Left lobe of liver (tissue), 2 donors: ENCODE measurements at places on chromosomes 1 and 21.
A peak's percentile ranks its signal among the peaks of the same experiment; 100 is the strongest.

- peak; percentile 83 for DNase-seq
These were observed 32.6 kb downstream of the UBE4B start for GRCh38 chr1:10065344-10065685.

GRCh38 chr1:109933856-109934711 is 23.4 kb downstream of the CSF1 start:
- no peak for DNase-seq

DNA sequence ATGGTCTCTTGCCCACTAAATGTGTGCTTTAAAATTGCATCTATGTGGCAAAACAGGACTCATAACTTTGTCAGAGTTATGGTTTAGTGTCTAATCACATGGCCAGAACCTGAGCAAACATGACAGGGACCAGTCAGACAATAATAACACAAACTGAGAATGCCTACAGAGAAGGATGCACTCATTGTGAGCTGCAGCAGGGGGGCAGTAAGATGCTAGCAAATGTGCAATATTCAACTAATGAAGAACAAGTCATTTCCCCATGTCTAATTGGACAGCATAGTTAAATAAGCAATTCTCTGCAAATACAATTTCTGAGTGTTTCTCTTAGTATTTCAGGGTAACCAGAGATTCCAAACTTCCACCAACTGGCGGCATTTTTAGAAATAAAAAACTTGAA is 30.8 kb downstream of the SPAG17 start:
- no peak for DNase-seq

DNA sequence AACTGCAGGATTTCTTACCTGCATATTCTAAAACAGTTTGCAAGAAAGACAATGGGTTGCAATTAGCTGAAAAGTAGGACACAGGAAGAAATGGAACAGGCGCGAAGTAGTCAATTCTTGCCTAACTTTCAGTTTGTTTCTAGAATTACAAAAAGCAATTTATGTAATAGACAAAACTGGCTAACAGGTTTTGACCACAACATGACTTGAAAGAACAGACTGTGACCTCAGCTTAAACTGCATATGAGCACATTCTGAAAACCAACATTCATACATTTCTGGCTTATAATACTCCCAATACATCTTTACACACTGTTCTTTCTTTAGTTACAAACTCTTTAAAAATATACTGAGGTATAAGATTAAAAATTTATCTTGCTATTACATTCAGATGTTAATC is 405.9 kb upstream of the B3GALT2 start:
- no peak for DNase-seq

DNA sequence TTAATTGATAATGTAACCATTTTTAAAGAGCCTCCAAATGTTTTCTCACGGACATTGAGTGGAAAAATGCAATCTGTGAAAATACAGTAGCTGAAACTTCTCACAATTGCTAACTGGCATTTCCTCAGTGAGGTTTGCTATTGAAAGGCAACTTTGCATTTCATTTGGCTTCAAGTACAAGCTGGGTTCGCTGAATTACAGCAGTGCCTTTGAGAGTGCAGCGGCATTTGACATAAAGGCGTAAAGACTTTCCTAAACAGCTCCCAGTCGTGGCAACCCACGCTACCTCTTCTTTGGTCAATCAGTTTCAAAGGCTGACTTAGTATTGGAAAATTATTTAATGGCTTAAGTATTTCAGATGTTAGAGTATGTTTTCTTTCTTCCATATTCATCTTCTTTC is 39.3 kb upstream of the ZBTB18 start:
- no peak for DNase-seq

- no peak for DNase-seq
These were observed 30.5 kb upstream of the MACF1 start for GRCh38 chr1:39173995-39174380.

DNA sequence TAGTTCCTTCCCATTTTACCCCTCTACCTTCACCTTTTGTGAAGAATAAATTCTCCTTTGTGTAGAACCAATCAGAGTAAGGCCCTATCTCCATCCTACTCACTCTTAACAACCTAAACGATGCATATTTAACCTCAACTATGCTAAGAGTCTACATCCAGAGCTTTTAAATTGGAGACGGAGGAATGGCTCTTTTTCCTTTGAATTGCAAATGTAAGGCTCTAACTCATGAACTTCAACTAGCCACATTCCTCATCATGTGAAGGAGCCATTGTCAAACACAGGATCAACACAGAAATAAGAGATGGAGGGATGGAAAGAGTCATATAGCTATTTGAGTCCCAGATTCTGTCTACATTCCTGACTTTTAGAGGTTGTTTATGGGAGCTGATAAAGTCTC is 18.2 kb downstream of the DEPDC1 start:
- no peak for DNase-seq

DNA sequence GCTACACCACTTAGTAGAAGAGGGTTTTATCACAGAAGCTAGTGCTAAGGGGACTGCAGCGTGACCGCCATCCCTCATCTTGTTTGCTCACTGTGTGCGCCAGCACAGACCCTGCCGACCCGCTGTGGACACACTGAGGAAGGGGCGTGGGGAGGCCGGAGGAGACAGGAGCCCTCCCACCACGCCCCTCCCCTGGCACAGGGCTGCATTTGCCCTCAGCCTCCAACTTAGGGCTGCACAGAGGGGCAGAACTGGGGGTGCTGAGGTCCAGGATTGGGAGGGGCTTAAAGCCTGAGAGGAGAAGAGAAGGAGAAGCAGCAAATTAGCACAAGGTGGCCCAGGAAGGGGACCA is 37.2 kb downstream of the RRP1 start:
- DNase-seq: no peak

- DNase-seq: no peak
These were observed at the start of gene PLA2G5 for GRCh38 chr1:20069874-20070273. PLA2G5 (plus strand) TSS chr1:20070194; CDS start chr1:20084831, 14,637 bp downstream.

DNA sequence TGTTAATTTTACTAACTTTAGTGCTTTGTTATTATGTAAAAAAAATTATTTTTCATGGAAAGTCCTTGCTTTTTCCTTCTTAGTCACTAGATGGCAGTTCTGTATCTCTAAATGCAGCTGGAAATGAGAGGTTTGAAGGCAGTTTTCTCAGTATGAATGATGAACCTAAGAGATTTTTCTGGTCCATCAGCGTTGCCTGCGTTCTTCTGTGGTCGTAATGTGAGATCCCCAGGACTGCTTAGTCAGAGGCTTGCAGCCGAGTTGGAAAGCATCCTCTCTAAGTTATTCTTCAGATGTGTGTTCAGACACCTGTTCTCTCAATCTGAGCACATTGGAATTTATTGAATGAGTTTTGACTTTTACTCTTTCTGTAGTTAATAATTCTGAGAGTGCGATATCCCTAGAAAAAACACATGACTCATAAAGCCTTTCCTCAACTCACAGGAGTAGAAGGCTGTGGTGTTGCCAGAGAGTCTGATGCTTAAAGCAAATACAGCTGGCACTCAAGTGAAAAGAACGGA is 99.3 kb downstream of the FMN2 start:
- DNase-seq: no peak

- no peak for DNase-seq
These were observed 33.4 kb downstream of the GLIS1 start for GRCh38 chr1:53705446-53706096.

- no peak for DNase-seq
These were observed 13.3 kb upstream of the TRAF3IP3 start for GRCh38 chr1:209742409-209743144.

GRCh38 chr1:22434717-22435116 is 16.9 kb upstream of the ZBTB40 start:
- DNase-seq: no peak
